ENCODE measurements at places on chromosomes 4 and X.

- no peak for DNase-seq
Observed at GRCh38 chr4:177285953-177286352, 23.7 kb upstream of the NEIL3 start.

DNA sequence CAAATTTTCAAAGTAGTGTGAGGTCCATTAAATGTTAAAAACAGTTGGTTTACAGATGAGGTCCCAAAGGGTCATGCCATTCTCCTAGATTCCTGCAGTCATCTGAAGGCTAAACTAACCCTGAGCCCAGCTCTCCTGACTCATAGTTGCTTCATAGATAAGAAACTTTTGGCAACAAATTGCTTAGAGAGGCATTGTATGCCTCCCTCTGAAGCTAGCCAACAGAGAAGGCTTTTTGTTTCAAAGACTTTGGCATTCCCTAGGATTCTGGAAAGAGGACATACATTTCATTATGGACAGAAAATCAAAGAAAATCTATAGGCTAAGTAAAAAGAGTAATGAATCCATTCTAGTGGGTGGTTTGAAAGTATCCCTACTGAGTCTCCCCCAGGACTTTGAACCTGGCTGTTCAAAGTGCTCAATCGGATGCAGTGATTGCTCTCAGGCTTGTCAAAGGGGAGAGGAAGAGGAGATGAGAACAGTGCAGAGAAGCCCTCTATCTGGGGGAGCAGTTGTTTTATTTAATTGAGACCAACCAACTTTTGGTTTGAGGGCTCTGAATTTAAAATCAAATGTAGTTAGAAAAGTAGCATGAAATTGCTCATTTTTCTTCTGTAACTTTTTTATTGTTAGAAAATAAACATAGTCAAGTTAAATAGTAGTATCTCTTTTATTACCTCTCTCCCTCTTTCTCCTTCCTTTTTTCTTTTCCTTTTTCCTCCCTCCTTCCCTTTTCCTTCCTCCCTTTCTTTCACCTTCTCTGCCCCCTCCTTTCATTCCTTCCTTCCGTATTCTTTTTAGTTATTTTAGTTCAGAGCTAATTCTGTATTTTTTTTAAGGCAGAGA lies 72.3 kb upstream of the ZNF518B start:
- no peak for DNase-seq

DNA sequence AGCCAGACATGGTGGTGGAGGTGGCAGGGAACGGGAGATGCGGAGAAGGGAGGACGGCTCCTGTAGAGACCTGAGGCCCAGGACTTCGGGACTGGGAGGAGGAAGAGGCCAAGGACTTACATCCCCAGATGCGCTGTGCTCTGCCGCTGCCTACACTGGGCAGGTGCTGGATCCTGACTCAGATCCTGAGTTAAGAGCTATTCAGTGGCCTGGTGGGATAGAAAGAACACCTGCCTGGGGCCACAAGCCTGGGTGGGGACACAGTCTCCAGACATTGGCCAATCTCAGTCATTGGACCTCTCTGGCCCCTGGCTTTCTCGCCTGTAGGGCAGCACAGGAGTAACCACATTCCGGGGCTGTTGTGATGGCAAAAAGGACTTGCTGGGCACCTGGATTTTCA lies 10.9 kb upstream of the MSX1 start:
- DNase-seq = no peak

- no peak for DNase-seq
Observed at GRCh38 chr4:138007572-138007971, 234.6 kb downstream of the SLC7A11 start.

DNA sequence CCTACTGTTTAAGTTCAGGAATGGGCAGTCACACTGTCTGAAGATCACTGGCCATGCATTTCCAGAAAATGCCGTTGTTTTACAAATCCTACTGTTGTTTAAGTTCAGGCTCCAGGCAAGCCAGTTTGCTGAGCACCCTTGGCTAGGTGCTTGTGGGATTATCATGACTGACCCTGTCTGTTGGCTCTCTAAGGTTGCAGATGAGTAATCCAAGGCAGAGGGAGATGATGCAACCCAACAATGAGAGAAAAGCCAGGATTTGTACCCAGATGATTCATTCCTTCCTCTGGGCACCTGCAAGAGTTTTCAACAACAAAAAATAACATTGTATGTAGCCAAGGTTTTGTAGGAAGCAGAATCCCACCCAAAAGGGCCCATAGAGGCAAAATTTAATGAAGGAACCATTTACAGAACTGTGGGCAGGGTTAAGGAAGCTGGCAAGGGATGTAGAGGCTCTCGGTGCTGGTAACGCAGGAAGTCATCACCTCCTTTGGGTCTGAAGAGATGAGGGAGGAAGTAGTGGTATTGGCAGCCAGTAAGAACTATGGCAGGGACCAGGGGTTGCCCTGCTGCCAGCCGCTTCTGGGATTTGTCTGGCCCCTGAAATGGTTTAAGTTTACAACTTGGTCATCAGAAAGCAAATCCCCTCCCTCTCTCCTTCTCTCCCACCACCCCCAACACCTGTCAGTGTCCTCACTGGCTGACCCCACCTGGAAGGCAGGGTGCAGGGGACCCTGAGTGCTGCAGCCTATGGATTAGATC lies 54.8 kb downstream of the MSX1 start:
- no peak for DNase-seq

- peak; percentile 17 for DNase-seq
Observed at GRCh38 chr4:182286035-182286434, 42.8 kb downstream of the TENM3 start.

- no peak for DNase-seq
Observed at GRCh38 chr4:575281-576141, 584 bp downstream of the TMEM271 start.

GRCh38 chr4:32462944-32463343 lies 1742.8 kb downstream of the PCDH7 start:
- DNase-seq = no peak

GRCh38 chr4:18314731-18315130 lies 293.2 kb upstream of the LCORL start:
- DNase-seq = no peak

DNA sequence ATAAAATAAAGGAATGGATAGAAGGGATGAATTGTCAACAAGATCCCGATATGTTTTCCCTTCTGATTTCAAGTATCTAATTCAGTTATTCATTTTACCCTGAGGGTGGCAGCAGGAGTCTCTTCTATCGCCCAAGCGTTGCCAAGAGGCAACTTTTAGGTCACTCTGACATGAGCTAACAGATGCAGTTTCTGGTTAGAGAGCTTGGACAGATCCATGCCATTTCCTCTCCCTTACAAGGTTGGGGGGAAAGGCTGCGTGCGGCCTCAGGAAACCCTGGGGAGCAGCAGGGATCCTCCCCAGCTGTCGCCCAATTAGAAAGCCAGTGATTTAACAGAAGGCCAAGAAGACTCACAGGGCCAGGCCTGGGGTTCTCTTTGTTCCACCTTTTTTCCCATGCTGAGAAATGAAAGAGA lies 35.3 kb upstream of the WAS start:
- no peak for DNase-seq

DNA sequence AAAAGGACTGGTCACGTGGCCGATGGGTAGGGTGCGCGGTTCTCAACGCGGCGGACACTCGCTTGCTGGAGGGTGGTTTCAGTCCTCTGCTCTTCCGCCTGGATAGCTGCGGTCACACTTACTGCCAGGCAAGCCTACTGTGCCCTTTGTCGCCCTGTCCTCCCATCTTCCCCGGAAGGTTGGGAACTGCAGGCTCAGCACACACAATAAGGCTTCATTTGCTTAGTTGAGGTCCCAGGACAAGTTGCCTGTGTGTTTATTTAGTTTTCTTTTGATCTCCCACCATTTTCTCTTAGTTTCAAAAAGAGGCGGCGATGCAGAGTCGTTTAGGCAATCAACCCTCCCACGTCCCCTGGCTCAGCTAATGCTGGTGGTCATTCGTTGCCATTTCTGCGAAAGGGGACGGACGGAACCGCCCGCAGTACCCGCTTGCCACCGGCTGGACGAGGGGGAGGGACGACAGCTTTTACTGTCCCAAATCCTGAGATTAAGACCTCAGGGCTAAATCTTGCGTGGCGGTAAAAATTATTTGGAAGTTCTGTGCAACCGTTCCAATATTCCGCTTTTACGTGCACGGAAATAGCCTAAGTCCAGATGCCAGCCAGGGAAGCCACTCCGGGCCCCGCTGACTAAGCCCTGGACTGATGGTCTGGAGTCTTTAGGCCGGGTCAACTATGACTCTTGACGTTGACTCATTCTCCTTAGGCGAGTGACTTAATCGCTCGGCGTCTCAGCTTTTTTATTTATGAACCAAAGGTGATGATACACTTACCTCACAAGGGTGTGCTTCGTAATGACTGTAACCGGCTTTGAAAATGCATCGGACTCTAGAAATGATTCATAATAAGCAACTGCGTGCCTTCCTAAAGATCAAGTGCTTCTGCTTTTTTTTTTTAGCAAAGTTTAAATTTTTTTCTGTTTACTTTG lies 671 bp upstream of the EIF4E start:
- DNase-seq = peak; percentile 93

- no peak for DNase-seq
Observed at GRCh38 chr4:174983128-174983750, 65.1 kb downstream of the ADAM29 start.

DNA sequence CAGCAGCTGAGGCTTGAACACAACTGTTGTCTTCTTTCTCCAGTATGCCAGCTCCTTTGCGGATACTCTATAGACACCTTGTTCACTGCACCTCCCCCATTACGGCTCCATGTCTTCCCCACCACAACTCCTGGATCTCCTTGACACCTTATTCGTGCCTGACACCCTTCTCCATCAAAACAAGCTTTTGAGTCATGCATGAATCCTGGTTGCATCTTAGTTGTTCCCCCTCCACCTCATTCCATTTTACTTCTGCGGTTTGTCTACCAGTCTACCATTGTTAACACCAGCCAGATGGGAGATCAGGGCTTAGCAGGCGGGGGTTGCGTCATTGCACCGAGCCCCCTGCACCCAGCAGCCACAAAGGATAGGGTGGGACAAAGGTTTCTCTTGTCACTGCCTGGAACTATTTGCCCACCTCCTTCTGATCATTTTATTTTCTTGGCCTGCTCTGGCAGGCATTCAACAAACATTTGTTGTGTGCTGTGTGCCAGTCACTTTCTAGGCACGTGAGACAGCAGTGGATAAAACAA lies 2.0 kb upstream of the CDK16 start:
- DNase-seq = no peak

DNA sequence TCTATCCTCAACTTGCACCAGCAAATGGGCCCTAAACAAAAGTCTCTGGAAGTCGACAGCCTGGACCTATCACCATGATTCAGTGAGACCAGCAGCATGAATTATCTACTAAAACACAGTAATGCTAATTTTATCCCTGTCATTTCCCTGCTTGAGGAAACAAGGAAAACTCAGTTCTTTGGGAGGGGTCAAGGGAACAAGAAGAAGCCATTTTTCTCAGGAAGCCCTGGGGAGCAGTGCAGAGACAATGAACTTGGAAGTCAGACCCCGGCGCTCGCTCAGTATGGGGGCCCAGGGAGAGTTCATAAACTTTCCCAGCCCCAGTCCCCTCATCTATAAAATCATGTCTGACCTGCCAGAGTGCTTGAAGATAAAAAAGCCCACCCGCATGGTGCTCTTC lies 50.4 kb downstream of the DCTD start:
- DNase-seq = no peak

GRCh38 chr4:127309369-127310102 lies 323.2 kb upstream of the INTU start:
- no peak for DNase-seq

GRCh38 chr4:39658756-39659155 lies 20.1 kb upstream of the SMIM14 start:
- no peak for DNase-seq

DNA sequence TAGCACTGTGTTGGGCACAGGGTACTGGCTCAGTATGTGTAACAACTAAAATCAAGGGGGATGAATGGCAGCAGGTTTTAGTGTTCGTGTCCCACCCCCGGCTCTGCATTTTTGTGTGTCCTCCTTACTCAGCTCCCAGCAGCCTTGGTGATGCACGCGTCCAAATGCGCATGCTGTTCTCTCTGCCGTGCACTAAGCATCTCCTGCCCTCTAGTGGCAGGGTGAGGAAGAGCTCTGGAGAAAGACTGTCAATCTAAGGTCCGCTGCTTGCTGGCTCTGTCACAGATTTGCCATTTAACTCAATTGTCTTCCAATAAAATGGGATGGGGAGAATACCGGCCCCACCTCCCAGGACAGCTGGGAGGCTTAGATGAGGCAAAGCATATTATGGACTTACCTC lies 61.4 kb downstream of the WFS1 start:
- DNase-seq = no peak

DNA sequence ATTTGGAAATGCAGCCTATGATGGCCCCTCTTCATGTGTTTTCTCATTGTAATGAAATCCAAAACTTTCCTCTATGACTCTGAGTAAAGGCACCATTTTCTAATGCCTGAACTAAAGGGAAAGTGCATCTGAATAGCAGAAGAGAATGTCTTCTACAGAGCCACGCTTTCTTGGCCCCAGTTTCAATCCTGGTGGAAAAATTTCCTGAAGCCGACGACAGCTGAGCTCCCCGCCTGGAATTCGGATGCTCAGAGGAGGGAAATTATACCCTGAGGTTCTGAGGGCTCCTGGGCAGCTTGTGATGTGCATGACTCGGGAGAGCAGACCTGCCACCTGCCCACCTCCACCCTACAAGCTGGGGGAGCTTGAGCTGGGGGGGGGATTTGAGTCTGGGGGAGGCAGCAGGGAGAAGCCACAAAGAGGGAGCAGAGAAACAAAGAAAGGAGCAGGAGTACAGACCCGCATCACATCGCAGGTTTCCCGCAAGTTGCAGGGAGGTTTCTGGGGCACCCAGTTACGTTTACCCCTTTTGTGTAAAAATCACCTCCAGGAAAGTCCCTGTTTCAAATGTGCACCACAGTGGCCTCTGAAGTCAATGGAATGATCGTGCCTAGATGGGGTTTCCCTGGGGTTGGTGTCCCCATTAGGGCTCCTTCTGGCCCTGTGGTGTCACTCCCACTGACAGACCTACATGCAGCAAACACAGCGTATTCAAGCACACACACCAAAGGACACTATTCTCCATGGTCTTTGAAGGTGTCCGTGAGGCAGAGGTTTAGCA lies 145.6 kb upstream of the RBPJ start:
- DNase-seq = no peak

- no peak for DNase-seq
Observed at GRCh38 chr4:107391630-107392028, 328.4 kb downstream of the PAPSS1 start.

- DNase-seq = no peak
Observed at GRCh38 chrX:48523682-48524081, 2.1 kb downstream of the EBP start.

GRCh38 chr4:177403746-177404145 lies 38.5 kb downstream of the AGA start:
- DNase-seq = no peak

DNA sequence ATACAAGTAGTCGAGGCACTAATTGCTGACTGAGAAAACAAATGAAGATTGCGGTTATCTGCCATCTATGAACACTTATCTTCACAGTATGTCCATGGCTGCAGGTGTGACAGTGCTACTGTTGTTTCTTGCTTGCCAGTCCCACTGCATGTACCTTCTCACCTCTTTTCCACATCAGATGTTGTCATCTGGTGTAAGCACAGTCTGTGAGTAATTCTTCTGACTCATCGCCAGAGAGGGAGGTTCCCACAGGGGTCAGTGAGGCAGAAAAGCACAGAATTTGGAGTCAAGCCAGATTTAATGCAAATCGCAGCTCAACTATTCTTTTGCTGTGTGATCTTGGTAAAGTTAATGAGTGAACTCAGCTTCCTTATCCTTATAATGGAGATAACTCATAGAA lies 144.4 kb downstream of the GLRA2 start:
- DNase-seq = peak; percentile 67

GRCh38 chr4:8744083-8744805 lies 127.4 kb downstream of the HMX1 start:
- no peak for DNase-seq

Measured in amniotic stem cell (primary cell).